ENCODE measurements at places on chromosomes 3 and 15.

DNA sequence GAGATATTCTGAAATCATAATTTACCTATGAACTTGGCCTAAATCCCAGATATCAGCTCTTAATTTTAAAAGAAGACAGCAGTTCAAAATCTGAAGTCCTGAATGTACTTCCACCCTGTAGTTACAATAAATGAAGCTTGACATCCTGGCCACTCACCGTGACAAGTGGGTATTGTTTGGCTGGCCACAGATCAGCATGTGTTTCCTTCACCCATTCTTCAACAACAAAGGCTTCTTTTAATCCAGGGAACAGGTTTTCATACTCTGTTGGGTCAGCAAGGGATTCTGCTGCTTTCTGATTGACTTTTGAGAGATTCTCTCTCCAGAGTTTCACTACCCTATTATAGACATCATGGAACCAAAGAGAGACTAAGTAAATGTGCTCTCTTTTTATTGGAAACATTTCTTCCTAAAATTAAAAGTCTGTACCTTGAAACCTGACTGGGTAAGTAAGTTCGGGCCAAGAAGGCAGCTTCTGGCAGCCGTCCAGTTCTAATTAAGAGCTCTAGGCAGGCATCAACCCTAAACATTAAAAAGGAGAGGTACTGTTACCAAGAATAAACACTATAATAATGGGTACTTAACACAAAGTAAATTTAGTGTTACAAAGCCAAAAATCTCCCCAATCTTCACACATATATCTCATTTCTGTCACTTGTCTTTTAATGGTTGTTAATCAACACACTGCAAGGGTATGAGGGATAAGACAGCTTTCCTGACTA, 15.2 kb downstream of the MRPS22 start:
- no peak for DNase-seq

- no peak for DNase-seq
These were observed 5.3 kb downstream of the SH2D7 start for GRCh38 chr15:78097667-78098066.

DNA sequence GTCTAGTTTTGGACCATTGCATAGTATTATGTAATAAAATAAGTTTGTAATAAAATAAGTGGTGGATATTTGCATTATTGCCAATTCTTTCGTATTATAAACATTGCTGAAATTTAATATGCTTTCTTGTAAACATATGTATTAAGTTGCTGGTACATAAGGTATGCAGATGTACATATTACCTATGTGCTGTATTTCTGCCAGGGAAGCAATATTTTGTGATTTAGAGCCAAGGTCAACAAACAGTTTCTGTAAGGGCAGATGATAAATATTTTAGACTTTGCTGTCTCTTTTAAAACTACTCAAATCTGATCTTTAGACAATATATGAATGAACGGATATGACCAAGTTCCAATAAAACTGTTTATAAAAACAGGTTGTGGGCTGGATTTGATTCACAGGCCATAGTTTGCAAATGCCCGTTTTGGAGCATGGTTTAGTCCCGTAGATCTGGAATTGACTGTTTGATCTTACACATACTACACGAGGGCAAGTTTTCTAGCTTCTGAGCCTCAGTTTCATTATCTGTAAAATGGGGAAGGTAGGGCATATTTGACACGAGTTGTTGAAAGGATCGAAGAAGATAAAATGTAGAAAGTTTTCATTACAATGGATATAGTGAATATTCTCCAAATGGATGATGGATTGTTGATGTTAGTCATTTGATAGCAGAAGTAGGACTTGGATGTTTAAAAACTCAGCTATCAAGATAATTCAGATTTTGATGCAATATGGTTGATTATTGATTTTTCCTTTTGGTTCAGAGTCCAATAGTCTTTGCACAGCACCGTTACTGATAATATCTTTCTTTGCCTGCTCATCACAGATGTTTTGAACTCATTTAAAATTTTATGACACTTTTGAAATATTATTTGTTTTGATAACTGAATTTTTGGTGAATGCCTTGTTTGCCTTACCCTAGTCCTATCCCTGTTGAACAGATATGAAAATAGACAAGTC, 394.6 kb downstream of the FEZF2 start:
- no peak for DNase-seq

- DNase-seq, result no peak
These were observed 19.3 kb upstream of the ZPLD1 start for GRCh38 chr3:102415553-102415952.

DNA sequence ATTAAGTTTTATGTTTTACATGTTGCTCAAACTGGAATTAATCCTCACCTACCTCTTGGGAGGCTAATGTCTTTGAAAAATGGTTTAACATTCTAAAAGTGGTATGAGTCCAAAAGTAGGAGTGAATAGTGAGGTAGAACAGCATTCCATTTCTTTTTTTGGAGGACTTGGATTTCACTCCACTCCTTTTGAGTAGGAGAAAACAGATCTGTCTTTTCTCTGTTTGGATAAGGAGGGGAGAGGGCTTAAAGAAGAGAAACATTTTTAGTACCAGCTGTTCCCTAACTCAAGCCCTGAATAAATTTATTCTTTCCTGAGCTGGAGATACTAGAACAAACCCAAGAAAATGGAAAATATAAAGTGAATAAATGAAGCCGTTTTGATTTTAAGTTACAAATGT, 687.9 kb downstream of the MECOM start:
- DNase-seq, result no peak

Data from stimulated activated CD8-positive, alpha-beta memory T cell treated with anti-CD3 and anti-CD28 coated beads, Interleukin-7, amount 100 ng/mL, for 48 hours (primary cell).